ENCODE measurements at places on chromosomes 1 and 21. TPM values are rescaled to one million over a fixed set of nuclear protein-coding genes. Genes with fewer than 3 reads are reported as not detected.
A peak's percentile ranks its signal among the peaks of the same experiment; 100 is the strongest.

Gene ATP6V1G3
- not detected for total RNA-seq

Gene TCEA3
- total RNA-seq, result 72.7 TPM

Gene CHI3L1
- total RNA-seq, result 0.32 TPM

Gene SEMA6C
- 56.6 TPM for total RNA-seq

Gene MYOM3
- total RNA-seq, result 396 TPM

Gene LEPR
- total RNA-seq, result 4.3 TPM

Gene C1orf210
- not detected for total RNA-seq

Gene SAMD11
- 1.5 TPM for total RNA-seq

- DNase-seq, result peak; percentile 32
Observed at GRCh38 chr1:227941509-227942020, 6.2 kb downstream of the WNT9A start.

GRCh38 chr21:26595971-26596370 lies 22.9 kb upstream of the CYYR1 start:
- no peak for DNase-seq

DNA sequence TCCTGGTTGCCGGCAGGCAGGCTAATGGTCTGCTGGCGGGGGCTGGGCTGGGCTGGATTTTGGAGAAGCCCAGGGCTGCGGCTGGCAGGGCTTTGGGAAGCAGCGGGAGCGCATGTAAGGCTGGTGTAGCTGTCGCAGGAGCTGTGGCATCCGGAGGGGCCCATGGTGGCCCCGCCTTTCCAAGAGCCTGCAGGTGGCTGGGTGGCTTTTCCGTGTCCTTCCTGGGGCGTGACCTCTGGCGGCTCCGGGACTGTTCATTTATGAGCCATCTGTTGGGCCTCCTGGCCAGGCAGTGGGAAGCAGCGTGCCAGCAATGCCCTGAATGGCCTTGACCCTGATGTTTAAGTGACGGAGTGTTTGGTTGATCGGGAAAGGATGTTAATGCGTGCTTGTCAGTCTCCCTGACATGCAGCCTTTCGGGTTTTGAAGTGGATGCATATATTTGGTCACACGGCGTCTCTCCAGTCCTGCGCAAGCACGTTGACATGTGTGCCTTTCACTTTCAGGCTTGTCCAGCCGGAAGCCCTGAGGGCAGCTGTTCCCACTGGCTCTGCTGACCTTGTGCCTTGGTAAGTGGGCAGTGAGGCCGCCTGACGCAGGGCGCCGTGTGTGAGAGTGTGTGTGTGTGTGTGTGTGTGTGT lies 38.5 kb downstream of the AGPAT3 start:
- peak; percentile 73 for DNase-seq

GRCh38 chr1:232538224-232538942 lies 91.5 kb downstream of the SIPA1L2 start:
- no peak for DNase-seq

GRCh38 chr1:246602194-246602593 lies 35.9 kb downstream of the CNST start:
- DNase-seq, result no peak

GRCh38 chr1:243406424-243406823 lies 150.6 kb downstream of the SDCCAG8 start:
- no peak for DNase-seq

GRCh38 chr1:162697140-162697895 lies 65.1 kb downstream of the DDR2 start:
- DNase-seq, result no peak

GRCh38 chr21:38507374-38507942 lies 9.2 kb upstream of the ERG start:
- no peak for DNase-seq
